ENCODE measurements at places on chromosomes 7 and 10.
A peak's percentile ranks its signal among the peaks of the same experiment; 100 is the strongest.

DNA sequence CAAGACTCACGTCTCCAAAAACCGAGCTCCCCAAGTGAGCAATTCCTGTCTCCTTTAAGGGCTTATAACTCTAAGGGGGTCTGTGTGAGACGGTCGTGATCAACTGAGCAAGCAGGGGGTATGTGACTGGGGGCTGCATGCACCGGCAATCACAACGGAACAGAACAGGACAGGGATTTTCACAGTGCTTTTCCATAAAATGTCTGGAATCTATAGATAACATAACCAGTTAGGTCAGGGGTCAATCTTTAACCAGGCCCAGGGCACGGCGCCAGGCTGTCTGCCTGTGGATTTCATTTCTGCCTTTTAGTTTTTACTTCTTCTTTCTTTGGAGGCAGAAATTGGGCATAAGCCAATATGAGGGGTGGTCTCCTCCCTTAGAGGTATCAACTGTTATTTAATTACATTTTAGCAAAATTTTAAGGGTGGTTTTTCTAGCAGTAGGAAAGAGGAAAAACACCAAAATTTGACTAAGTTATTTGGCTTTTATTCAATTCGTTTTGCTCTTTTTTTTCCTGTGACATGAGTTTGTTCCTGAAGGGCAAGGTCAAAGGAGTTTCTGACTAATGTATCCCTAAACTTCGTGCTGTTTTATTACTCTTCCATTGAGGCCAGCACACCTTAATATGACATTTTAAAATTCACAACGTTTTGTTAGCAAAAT is 121.4 kb upstream of the SEC61G start:
- DNase-seq, result no peak

- DNase-seq, result no peak
Observed at GRCh38 chr10:30396293-30396692, 37.7 kb upstream of the MAP3K8 start.

- DNase-seq, result no peak
Observed at GRCh38 chr7:44292876-44293560, 32.4 kb downstream of the CAMK2B start.

DNA sequence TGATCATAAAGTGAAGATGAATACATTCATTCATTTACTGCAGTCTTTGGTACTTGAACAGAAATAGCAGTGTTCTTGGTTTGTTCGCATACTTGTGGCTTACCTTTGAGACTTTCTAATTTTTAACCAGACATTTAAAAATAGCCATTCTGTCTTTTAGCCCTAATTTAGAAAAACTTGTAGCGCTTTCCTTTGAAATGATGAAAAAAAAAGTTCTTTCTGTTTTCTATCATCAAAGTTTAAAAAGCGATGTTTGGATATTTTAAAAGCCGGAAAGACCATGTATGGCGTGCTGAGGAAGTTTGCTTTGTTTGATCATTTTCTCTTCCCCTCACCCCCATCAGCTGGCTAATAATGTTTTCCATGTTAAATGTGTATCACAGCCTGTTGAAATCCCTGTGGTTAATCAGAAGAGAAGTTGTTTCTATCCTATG is 116.3 kb downstream of the CUX1 start:
- no peak for DNase-seq

GRCh38 chr7:31214751-31215150 is 125.8 kb downstream of the NEUROD6 start:
- DNase-seq, result no peak

GRCh38 chr10:127715782-127716378 is 21.1 kb upstream of the FOXI2 start:
- DNase-seq, result peak; percentile 15

DNA sequence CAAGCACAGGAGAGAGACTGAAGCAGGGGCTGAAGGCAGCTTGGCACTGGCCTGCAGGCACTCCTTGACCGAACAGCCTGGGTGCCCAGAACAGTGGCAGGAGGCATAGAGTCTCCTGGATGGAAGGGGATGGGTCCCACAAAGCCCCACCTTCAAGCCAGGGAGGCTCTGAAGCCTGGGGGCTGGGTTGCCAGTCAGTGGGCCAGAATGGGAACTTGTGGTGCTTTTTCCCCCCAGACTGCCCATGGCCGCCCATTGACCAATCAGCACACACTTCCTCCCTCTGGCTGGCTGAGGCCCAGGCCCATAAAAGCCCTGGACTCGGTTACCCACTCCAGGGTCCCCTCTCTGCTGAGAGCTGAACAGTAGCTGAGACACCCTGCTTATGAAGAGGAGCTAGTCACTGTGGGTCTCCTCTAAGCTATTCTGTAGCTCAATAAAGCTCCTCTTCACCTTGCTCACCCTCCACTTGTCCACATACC is 109.6 kb downstream of the ELAPOR2 start:
- DNase-seq, result no peak

DNA sequence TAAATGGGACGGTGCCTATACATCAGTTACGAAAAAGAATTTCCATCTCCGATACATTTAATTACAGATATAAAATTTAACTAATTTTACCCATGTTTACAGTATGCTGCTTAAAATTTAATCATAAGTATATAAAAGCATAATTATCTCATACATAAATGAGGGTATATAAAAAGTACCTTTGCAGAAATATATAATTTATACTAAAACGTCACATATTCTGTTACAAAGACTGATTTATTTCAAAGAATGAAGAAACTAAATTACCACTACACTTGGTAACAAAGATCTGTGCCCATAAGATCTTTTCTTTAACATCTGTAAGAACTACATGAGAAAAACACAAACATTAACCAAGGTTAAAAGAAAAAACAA is 2.8 kb downstream of the DOCK4 start:
- no peak for DNase-seq

DNA sequence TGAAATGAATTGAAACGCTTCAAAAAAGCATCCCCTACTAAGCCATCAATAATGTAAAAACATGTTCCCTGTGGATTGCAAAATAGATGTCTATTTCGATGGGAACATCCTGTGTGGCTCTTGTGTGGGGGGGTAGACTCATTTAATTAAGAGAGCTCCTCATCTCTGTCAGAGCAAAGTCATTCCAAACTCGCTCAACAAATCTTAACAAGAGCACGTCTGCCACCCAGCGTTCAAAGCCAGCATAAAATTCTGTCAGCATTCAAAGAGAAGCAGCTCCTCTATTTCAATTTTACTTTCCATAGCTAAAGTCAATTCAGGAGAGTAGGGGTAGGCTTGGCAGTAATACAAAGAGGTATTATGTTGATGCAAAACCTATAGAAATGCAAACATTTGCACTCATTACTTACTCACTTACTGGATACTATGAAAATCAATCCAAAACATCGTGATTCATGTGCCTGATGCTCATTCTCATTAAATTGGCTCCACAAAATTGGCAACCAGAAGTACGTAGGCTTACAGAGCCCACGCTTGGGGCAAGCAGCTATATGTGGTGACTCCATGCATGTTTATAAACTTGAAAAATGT is 114.9 kb downstream of the IPMK start:
- DNase-seq, result peak; percentile 63

- DNase-seq, result no peak
Observed at GRCh38 chr10:133384071-133384470, 5.0 kb downstream of the PAOX start.

- peak; percentile 57 for DNase-seq
Observed at GRCh38 chr7:50962962-50963374, 180.3 kb upstream of the GRB10 start.

DNA sequence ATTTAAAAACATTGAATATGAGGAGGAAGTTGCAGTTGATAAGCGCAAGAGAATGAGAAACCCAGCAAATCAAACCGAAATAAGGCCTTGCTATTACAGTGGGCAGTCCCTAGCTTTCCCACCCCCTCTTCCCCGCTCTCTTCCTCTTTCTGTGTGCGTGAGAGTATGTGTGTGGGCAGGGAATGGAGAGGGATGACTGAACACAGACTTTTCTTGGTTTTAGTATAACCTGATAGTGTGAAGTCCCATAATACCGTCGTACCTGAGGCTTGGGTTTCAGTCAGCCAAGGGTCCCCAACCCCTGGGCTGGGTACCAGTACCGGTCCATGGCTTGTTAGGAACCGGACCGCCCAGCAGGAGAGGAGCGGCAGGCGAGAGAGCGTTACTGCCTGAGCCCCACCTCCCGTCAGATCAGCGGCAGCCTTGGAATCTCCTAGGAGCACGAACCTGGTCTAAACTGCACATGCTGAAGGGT is 255.3 kb downstream of the CELF2 start:
- DNase-seq, result no peak

DNA sequence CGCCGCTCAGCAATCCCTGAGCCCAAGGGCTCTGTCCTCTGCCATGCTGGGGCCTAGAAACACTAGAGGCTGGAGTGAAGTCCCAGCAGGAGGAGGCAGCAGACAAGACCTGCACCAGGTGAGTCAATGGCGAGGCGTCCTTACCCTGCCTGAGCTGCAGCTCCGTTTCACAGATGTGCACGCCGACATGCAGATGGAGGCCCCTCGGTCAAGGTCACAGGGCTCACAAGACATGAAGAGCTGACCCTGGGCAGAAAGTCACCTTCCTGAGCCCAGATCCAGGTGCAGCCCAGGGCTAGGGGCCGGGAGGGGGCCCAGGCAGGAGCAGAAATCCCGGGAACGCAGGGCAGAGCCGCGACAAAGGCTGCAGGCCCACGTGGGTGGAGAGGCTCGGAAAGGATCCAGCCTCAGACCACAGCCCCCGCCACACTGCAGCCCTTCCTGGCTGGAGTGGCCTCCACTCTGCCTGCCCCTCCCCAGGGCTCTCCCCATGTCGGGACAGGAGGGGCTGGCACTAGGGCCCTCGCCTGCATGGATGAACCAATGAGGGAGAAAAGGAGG is 23.8 kb downstream of the PDGFA start:
- no peak for DNase-seq

DNA sequence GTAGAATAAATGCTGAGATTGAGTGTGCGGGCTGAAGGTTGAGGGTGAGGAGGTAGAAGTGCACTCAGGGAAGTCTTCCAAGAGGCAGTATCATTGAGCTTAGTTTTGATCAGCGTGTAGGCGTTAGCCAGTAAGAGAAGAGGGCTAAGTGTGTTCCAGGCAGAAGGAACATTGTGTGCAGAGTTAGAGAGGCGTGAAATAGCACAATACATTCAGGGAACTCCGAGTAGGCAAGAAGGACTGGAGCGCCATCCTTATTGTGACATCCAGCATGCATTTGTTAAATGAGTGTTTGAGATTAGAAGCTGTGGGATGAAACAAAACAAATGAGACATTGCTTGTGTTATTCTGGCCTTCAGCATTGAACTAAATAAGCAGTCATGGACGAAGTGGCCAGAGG is 140.9 kb upstream of the MKLN1 start:
- DNase-seq, result no peak

GRCh38 chr7:82778021-82778420 is 334.4 kb upstream of the CACNA2D1 start:
- peak; percentile 50 for DNase-seq

DNA sequence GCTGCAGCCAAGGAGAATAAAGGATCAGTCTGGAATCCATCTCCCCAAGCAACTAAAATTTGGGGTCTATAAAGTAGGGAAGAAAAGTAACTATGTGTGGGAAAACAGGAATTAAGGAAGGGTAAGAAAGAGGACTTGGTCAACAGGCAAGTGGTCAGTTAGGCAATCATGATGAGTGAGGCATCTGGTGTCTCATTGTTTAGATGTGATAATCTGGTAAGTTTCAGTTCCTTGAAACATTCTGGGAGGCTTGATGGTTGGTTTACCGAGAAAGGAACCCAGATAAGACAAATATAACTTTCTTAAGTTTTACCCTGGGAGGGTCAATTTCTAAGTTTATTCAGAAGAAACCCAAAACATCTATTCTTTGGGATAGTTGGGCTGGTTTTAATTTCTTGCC is 22.3 kb downstream of the HYAL4 start:
- DNase-seq, result peak; percentile 14

GRCh38 chr7:103076764-103077163 is 1.8 kb downstream of the ARMC10 start:
- no peak for DNase-seq

DNA sequence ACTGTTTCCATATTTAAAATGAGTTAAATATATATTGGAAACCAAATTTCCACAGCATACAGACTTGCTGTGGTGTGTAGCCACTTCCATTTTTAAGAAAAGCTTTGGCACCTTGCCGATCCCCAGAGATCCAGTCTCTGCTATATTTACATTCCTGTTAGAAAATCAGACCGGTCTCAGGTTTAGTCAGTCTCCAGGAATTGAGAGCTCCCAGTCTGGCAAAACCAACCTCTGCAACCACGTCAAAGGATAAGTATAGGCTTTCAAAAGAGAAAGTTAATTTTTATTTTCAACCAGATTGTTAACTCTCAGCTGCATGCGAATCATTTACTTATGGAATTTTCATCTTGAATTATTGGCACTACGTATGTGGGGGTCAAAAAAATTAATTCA is 28.2 kb downstream of the PUS7 start:
- peak; percentile 56 for DNase-seq

DNA sequence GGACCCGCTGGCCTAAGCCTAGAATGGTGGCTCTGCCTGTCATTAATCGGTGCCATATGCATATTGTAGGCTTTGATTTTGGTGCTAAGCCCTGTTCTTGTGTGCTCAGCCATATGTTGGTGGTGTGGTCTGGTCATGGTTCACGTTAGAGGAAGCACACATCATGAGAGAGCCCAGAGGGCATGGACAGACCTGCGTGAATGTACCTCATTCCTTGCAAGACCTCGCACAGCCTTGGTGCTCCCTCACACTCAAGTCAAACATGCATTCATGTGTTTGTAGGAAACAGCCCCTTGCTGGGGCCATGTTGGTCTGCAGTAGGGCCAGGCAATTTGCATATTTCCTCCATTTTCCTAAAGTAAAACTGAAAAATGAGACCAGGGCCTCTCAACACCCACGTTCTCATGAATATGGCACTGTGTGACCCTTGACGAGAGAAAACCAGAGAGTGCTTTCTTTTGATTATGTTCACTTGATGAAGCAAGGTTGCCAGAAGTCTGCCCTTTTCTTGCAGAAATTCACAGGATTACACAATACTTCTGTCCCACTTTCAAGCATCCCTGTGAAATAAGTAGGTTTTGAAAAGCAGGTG is 268.7 kb downstream of the CELF2 start:
- no peak for DNase-seq

DNA sequence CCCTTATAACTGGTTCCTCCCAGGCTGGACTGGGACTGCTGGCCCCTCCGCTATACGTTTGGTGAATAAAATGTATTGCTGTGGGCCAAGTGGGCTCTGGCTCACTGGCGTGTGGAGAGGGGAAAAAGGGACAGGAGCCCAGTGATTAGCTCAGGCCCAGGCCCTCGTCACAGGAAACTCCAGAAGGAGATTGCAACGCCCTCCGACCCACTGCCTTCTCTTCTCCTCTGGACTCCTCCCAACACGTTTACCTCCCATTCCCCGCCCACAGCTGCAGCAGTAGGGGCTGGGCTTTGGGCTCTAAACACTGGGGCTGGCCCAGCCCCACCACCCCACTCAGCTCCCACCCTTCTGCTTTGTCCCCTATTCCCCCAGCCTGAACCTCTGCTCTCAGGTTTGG is 173.9 kb downstream of the NEURL1 start:
- peak; percentile 30 for DNase-seq

Data from fibroblast of lung (primary cell).